Ascending aorta (tissue), 2 donors: ENCODE measurements at places on chromosomes 5 and 9. TPM values are rescaled to one million over a fixed set of nuclear protein-coding genes. Genes with fewer than 3 reads are reported as not detected.

CRAT gene
- 110 TPM for total RNA-seq

GRCh38 chr9:16689351-16689938, 181.0 kb downstream of the BNC2 start:
- no peak for DNase-seq

LCN6 gene
- total RNA-seq = 130 TPM

F2RL2 gene
- total RNA-seq = not detected

- DNase-seq = no peak
These were observed 664.8 kb upstream of the ZNF608 start for GRCh38 chr5:125411071-125411743.

DNA sequence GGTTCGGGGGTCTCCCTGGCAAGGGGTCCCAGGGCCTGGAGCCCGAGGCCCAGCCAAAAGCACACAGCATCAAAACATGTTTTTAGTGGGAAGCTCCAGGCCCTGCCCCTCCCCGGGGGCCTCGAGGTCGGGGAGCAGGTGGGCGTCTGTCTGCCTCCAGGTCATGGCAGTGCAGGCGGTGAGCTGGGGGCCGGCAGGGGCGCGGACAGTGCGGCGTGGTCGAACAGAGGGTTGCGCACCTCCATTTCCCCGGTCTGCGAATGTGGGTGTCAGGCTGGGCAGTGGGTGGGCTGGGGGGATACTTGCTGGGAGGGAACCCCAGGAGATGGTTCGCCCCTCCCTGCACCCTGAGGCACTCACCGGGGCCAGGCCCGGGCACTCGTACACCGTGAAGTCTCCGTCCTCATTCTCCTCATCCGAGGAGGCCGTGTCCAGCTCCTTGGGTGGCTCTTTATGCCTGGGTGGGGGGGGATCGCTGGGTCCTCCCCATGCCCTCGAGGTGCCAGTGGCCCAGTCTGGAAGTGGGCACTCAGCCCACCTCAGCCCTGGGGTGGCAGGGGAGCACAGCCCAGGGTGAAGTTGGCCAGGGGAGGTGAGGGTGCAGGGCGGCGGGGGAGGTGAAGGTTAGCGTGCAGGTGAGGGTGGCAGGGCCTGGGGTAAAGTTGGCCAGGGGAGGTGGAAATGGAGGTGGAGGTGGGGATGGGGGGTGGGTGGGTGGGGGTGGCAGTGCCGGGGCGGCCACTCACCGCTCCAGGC, 6.2 kb downstream of the NPDC1 start:
- no peak for DNase-seq
